GM03348 (cell line): ENCODE measurements at places on chromosomes 16 and 17.

DNA sequence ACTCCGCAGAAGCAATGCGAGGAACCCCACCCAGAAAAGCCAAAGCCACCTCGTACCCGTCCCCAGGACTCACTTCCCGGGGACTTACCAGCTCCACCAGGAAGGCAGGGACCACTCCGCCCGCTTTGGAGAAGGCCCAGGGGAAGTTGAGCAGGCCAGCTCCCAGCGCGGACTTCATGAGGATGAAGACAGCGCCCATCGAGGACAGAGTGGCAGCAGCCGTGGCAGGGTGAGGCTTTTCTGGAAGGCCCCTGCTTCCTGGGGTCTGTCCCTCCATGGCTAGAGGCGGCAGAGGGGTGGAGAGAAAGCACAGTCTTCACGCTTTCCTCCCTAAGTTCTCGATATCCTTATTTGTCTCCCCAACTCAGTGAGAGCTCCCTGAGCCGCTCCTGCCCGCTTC, 714 bp downstream of the SLC38A8 start:
- DNase-seq: no peak

DNA sequence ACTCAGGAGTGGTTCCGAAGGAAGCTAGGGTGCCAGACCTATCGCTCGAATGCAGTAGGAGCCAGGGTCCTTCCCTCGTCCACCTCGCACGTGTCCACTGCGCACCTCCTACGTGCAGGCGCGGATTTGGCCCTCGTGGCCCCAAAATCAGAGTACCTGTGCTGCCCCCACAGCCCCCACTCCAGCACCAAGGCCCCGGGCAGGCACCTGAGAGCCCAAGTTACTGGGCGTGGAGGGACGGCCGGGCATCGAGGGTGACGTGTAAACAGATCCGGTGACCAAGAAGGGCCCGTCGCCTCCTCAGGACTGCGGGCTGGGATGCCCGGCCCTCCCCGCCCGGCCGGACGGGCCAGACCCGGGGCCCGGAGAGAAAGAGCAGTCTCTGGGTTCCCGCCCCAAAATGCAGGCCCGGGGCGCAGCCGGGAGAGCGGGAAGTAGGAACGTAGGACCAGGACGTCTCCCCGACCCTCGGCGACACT, 492 bp downstream of the SLC25A39 start:
- peak; percentile 58 for DNase-seq

GRCh38 chr17:77328823-77329740, 188.3 kb downstream of the SEC14L1 start:
- no peak for DNase-seq

DNA sequence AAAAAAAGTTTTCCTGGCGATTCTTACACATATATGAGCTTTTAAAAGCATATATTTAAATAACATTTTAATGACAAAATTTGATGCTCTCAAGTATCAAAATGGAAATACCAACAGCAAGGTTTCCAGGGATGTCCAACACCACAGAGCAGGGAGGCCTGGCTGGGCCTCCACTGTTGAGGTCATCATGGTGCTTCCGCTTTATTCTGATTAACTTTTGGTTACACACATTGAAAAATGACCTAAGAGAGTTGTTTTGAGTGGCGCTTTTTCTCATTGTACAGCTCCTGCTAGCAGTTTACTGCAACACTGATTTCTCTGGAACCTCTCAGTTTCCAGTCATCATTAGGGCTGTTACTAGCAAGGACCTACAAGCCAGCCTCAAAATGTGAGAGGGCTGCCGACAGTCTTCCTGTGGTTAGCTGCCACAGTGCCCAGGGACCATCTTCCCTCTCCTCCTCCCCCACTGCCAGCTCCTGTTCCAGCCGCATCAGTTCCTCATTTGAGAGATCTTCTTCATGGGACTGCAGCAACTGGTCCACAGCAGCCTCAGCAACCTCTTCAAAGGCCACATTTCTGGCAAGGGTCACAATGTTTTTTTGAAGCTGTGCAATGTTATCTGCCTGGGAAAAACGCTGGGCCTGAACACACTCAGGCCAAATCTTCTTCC, 21.3 kb downstream of the DEF8 start:
- no peak for DNase-seq

DNA sequence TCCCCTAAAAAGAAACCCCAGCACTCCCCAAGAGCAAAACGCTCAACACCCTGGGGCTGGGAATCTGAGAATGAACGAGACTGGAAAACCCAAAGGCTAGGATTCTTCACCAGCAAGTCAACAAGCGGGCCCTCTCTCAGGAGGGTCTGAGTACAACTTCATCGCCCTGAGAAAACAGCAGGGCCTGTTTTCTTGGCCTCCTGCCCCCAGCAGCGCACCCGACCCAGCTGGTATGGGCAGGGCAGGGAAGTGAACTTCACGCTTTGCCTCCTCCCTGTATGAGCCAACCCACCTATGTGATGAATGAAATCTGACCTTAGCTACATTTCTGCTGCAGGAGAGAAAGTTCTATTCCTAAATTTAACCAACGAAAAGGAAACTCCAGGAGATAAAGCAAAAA, 11.1 kb downstream of the NUDT16L1 start:
- no peak for DNase-seq

GRCh38 chr16:83615141-83615952, 192.4 kb upstream of the HSBP1 start:
- DNase-seq: peak; percentile 56

- DNase-seq: no peak
Observed at GRCh38 chr17:57916925-57917858, 38.0 kb downstream of the CUEDC1 start.

DNA sequence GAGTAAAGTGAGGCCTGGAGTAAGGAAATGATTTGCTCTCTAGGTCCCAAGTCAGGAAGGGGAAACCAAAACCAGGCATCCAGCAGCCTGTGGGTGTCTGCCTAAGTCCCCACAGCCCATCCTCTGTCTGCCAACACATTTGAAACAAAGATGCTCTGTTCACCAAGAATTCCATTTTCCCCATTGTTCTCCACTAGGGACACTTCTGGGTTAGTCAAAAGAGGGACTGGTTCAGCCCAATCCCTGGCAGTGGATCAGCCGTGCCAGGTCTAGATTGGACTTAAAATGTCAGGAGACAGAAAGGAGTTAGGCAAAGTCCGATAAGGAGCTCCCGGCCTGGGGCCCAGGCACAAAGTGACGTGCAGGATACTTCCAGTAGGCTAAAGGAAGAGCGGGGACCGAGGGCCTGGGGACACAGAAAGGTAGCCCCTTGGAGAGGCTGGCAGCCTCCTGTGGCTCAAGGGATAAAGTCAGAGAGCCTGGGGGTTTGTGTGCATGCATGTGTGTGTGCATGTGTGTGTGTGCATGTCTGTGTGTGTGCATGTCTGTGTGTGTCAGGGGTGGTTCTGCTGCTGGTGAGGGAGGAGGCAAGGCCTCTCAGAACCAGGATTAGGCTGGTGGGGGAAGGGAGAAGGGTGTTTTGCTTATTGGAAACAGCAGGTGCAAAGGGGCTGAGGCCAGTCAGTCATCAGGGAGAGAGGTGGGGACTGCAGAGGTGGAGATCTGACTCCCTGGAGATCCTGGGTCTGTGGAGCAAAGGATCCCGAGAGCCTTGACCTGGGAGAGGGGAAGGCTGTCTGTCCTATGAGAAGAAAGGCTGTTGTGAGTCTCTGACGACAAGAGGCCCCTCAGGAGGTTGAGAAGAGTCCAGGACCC, 41.7 kb upstream of the IL34 start:
- DNase-seq: no peak

- peak; percentile 69 for DNase-seq
Observed at GRCh38 chr16:84992717-84993075, 18.6 kb downstream of the ZDHHC7 start.

DNA sequence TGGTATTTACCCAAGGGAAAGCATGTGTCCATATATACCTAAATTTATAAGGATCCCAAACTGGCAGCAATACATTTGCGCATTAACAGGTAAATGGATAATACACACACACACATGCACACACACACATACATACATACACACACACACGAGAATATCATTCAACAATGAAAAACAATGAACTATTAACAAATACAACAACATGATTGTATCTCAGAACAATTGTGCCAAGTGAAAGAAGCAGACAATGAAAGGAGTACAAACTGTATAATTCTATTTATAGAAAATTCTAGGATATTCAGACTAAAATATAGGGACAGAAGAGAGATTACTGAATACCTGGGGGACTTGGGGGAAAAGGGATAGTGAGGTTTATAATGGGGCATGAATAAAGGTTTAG, 323.0 kb downstream of the KCNJ2 start:
- no peak for DNase-seq

GRCh38 chr16:77444147-77444460, 9.3 kb upstream of the ADAMTS18 start:
- DNase-seq: no peak
